ENCODE measurements at places on chromosomes 16 and 17.

DNA sequence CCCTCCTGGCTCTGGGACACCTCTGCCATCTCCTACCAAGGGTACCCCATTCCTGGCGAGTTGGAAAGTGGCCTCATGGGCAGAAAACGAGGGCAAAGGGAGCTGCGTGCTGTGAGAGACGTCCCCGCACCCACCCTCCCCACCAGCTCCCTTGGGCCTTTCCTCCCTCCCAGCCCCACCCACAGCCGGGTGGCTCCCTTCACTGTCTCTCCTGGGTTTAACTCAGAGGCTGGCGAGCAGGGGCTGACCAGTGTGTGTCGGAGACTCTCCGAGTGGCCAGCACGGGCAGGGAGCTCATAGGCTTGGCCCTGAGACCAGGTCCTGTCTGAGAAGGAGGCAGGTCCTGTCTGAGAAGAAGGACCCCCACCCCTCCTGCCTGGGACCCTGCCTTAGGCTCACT, 26.1 kb downstream of the METRNL start:
- no peak for DNase-seq

DNA sequence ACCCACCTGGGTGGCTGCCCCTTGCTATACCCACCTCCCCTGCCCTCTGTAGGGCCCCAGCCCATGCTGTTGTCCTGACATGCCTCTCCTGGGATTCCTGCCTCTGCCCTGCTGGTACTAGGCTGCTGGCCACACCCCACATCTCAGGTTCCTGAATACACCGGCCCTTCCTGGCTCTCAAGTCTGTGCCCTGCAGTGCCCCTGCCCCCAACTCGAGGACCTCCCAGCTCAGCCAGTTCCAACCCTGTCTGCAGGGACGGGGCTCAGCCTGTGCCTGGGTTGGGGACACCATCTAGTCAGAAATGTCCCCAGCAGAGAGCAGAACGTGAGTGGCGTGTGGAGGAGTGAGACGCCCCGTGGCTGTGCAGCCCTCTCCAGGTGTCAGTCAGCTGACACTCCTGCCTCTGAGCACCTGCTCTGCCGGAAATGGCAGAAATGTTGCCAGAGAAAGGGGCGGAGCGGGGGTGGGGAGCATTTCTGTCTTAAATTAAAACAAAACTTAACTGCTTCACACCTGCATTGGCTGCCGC, 28.7 kb downstream of the ACSF3 start:
- peak; percentile 51 for DNase-seq

GRCh38 chr16:87791295-87792204, 25.8 kb upstream of the KLHDC4 start:
- no peak for DNase-seq

GRCh38 chr17:77490361-77491183, 349.8 kb downstream of the SEC14L1 start:
- no peak for DNase-seq

DNA sequence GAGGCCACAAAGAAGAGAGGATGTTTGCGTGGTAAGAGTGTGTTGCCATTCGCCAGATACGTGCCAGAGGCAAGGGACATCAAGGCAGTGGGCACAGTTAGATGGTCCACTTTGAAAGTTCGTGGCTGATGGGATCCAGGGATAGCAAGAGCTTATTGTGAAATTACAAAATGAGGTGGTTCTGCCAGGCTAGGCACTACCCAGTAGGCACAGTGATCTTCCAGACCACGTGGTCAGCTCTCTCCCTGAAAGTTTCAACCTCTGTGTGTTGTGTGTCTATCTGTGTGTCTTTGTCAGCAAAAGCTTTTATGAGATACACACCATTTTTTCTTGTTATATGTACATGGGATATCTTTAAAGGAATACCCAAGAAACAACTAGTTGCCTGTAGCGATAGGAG, 9.5 kb downstream of the SGF29 start:
- no peak for DNase-seq

DNA sequence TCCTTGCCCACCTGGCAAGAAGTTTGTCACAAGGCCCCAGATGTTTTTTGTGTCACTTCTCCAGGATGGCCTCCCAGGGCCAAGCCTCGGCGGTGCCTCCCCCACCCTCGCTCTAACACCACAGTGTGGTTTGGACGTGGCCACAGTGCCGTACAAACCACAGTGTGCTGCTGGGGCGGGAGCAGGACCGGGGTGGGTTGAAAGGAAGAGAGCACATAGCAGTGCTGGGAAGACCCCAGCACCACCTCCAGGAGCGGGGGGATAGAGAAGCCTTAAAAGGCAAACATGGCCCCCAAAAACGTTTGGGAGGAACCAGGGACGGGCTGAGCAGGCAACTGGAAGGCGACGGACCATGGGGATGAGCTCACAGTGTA, 5.0 kb upstream of the BCL6B start:
- no peak for DNase-seq

DNA sequence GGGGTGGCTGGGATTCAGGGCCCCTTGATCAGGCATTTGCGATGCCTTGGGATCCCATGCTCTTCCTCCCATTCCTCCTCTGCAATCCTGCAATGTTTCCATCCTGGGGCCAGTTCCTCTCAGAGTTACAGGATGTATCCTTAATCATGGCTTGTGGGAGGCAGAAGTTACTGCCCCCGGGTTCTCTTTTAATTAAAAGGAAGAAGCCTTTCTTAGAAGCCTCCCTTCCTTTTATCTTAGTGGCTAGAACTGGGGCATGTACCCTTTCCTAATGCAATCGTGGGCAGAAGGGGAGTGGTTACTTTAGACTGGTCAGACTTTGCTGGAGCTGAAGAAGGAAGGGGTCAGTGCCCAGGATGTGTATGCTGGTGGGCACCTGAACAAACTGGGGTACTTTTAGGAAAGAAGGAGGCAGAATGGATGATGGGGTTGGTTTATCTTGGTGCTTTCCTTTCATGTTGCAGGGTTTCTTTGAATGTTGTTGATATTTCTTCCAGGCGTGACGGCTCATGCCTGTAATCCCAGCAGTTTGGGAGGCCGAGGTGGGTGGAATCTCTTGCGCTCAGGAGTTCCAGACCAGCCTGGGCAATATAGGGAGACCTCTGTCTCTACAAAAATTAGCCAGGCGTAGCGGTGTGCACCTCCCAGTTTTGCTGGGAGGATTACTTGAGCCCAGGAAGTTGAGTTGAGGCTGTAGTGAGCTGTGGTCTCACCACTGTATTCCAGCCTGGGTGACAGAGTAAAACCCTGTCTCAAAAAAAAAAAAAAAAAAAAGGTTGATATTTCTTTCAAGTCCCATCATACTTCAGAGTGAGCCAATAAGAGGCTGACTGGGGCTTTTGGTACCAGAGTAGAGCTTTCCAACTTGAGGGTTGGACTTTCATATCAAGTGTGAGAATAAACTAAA, 13.2 kb upstream of the SPN start:
- DNase-seq = no peak

GRCh38 chr17:75707079-75707571, 14.1 kb upstream of the ITGB4 start:
- DNase-seq = no peak

DNA sequence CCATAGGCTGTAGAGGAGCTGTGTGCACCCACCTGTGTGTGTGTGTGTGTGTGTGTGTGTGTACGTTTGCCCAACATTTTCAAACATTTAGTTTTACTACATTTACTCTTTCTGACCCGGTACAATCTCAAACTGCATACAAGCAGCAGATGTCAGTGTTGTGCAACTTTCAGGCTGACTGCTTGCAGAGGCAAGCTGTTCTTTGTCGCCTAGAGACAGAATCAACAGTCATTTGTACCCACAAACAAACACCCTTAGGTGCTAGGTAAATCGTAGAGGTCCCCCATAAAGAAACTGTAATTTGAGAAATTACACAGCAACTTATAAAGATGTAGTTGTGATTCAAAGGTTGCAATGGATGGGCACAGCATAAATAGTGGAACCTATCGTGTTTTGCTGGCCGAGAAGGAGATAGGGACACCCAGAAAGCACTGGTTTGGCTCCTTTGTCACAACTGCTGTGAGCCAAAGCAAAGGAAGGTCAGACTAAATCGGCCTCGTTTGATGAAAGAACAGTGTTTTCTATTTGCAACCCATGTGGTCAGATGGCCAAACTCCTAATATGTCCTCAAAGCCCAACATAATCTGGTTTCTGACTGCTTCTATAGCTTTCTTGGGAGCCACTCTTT, 478.4 kb downstream of the TOX3 start:
- no peak for DNase-seq

- no peak for DNase-seq
Measured at GRCh38 chr17:11948789-11949188, 48.5 kb downstream of the ZNF18 start.

GRCh38 chr17:10812674-10813073, 8.8 kb upstream of the TMEM238L start:
- DNase-seq = no peak

GRCh38 chr17:70290770-70291169, 121.4 kb downstream of the KCNJ2 start:
- no peak for DNase-seq

- no peak for DNase-seq
Measured at GRCh38 chr17:28862561-28862960, 7.7 kb downstream of the ERAL1 start.

DNA sequence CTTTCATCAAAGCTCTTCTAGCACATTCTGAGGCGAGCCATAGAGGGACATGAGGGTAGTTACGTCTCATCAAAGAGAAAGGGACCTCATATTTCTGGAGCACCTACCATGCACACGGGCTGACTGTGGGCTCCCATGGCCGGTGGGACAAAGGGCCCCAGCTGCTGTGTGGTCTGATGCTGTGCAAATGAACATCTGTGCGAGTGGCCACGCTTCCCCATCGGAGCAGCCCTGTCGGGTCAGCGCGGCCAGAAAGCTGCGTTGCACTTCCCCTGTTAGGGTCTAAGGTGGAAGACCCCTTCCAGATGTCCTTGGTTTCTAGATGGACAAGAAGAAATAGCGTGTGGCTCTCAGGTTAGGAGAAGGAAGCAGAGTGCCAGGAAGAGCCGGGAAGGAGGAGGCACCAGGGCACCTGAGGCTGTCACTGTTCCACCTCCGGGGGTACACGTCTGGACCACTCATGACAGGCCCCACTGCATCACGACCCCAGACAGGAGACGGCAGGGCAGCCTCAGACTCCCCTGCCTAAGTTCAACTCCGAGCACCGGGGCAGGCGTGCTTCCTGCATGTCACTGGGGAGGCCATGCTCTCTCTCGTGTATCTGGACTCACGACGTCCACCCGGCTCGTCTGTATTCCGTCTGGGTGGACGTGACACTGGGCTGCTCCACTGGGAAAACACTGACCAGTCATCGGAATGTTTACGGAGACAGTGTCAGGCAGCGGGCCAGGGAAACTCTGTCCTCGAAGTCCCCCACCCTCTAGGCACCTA, 8.5 kb upstream of the BAIAP2 start:
- no peak for DNase-seq

- DNase-seq = no peak
Measured at GRCh38 chr16:10957771-10958482, 13.6 kb downstream of the CLEC16A start.

DNA sequence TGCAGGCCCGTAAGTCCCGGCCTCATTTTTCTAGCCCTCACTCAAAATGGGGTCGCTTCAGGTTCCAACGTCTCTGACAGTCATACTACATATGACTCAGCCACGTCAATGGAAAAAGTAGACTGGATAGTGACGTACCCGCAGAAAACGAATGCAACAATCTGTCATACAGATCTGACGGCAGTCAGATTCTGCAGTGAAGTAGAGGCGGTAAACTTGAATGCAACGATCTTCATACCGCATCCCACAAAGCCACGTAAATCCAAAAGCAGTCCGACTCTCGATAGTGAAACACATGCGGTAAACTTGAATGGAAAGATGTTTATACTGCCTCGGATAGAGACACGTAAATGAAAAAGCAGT, 38.4 kb upstream of the ARL4D start:
- peak; percentile 37 for DNase-seq

DNA sequence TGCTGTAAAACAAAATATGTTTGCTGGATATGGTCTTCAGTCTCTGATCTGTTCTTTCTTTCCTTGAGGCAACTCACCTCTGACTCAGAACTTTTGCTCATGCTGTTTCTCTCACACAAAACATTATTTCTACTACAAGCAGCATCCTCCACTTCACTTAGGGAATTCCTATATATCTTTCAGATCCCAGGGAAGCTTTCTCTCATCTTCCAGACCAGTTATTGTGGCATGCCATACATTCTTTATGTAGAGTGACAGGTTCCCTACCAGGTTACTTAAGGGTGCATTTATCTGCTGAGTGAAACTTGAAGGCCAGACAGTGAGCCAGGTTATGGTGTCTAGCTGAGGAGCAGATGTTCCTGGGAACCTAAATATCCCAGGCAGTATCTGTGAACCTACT, 1226.0 kb downstream of the CDH8 start:
- DNase-seq = no peak

- no peak for DNase-seq
Measured at GRCh38 chr17:17636272-17636885, 44.9 kb upstream of the PEMT start.

- no peak for DNase-seq
Measured at GRCh38 chr17:57308543-57309186, 52.3 kb downstream of the MSI2 start.

- no peak for DNase-seq
Measured at GRCh38 chr17:76953946-76954345, 85.7 kb downstream of the MGAT5B start.

GRCh38 chr17:58702045-58702476, 9.7 kb downstream of the RAD51C start:
- no peak for DNase-seq

GRCh38 chr16:25988084-25988483, 296.3 kb downstream of the HS3ST4 start:
- DNase-seq = no peak

DNA sequence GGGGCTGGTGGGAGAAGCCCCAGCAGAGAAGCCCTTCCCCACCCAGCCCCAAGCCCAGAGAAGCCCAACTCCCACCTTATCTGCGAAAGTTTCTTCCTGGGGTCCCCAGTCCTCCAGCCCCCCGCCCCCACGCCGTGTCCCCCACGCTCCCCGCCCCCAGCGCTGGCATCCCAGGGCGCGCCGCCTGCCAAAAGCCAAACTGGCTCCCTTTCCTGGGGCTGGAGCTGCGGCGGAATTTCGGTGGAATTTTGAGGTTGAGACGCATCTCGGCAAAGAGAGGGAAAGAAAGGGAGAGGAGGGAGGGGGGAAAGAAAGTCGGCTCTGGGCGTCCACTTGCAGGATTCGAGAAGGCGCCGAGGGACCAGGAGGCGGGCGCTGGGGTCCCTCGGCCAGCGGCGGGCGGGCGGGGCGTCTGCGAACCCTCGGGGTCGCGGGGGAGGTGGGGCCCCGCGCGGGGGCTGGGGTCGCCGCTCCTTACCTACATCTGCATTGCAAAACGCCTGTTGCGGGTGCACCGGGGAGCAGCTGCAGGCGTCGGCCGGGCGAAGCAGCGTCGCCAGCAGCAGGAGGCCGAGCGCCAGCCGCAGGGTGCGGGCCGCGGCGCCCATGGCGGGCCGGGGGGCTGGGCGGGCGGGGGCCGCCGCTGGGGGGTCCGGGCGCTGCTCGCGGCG, 571 bp downstream of the TIMP2 start:
- DNase-seq = no peak

DNA sequence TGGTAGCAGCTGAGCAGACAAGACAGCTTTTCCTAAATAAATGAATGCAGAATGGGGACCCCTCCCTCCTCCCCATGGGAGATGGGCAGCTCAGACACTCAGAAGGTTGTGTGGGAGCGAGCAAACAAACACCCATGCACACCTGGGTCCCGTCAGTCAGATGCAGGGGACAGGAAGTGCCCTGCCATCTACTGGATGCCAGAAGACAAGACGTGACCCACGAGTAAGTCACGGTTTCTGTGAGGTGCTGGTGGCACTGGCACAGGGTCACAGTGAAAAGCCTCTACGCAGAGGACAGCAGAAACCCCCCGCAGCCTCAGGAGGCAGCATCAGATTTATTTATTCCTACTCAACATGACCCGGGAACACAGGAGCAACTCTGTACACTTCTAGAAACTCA, 8.4 kb downstream of the HBQ1 start:
- DNase-seq = no peak
